ENCODE measurements at places on chromosomes 3 and 15.
A peak's percentile ranks its signal among the peaks of the same experiment; 100 is the strongest.

GRCh38 chr3:13594991-13595421 lies 46.1 kb downstream of the FBLN2 start:
- DNase-seq, result no peak

DNA sequence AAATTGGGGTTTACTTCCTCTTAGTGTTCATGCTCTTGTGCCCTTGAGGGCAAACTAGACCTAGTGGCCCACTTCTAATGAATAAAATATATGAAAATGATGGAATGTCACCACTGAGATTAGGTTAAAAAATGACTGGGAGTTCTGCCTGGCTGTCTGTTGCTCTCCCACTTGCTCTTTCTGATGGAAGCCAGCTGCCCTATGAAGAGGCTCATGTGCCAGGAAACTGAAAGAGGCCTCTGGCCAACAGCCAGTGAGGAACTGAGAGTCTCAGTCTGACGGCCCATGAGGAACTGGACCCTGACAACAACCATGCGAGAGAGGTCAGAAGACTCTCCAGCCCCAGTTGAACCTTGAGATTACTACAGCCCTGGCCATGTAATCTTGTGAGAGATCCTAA lies 107.1 kb upstream of the FHIT start:
- DNase-seq, result no peak

DNA sequence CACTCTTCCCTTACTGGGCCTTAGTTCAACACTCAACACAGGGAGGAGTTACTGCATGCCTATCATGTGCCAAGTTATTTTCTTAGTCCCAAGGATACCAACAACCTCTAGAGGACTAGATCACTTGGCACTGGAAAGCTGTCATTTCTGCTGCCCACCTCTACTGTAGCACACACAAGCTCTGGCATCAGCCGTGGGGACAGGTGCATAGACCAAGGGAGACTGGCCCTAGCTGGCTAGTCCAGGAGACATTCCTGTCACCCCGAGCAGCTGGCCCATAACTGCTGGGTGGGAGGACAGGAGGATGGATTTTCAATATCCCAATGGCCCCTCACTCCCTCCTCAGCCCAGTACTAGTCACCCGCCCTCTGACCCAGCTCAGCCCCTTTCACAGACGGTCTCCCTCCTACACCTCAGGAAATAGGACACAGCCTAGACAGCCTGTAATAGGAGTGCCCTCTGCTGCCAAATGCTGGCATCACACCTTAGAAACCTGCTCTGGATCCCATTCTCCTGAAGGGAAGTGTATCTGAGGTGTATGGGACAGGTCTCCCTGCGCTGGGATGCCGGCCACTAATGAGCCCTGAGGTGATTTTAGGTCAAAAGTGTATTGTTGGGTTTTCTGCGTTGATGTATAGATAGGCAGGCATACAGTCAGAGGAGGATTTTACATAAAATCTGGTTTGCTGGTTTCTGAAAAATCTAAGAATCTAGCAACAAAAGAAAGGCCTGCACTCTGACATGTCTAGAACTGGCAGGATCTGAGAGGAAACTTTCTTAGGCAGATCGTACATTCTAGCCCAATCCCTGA lies 3.4 kb upstream of the DZIP1L start:
- DNase-seq, result peak; percentile 46

GRCh38 chr3:195761567-195762248 lies 40.9 kb downstream of the MUC20 start:
- DNase-seq, result no peak

DNA sequence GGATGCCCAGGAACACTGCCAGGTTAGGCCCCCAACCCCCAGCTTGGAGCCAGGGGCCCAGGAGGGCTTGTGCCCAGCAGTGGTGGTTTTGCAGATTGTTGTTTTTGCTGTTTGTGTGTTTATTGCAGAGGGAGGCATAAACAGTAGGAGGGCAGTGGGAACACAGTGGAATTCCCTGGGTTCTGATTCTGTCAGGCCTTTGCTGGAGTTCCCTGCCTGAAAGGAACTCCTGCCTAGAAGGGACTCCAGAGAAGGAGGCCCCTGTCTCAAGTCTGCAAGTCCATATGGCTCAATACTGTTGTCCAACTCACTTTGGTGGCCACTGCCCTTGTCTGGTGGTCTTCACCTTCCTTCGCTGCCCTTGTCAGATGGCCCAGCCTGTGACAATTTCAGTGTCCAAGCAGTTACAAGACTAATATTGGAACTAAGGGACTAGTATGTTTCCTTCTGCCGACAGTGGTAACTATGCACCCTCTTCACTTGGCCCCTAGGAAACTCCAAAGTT lies 47.4 kb upstream of the RAB6B start:
- DNase-seq, result no peak

- no peak for DNase-seq
Measured at GRCh38 chr3:100073714-100074307, 40.5 kb downstream of the FILIP1L start.

GRCh38 chr15:91122296-91122695 lies 22.2 kb downstream of the SV2B start:
- no peak for DNase-seq

- DNase-seq, result no peak
Measured at GRCh38 chr3:99903869-99904268, 86.2 kb downstream of the CMSS1 start.

- DNase-seq, result no peak
Measured at GRCh38 chr3:169675091-169675490, 11.6 kb upstream of the MECOM start.

GRCh38 chr3:81249540-81250029 lies 511.9 kb downstream of the GBE1 start:
- no peak for DNase-seq

GRCh38 chr3:187039723-187040414 lies 99.4 kb downstream of the RPL39L start:
- no peak for DNase-seq

GRCh38 chr3:149003653-149004305 lies 12.4 kb downstream of the GYG1 start:
- peak; percentile 8 for DNase-seq

DNA sequence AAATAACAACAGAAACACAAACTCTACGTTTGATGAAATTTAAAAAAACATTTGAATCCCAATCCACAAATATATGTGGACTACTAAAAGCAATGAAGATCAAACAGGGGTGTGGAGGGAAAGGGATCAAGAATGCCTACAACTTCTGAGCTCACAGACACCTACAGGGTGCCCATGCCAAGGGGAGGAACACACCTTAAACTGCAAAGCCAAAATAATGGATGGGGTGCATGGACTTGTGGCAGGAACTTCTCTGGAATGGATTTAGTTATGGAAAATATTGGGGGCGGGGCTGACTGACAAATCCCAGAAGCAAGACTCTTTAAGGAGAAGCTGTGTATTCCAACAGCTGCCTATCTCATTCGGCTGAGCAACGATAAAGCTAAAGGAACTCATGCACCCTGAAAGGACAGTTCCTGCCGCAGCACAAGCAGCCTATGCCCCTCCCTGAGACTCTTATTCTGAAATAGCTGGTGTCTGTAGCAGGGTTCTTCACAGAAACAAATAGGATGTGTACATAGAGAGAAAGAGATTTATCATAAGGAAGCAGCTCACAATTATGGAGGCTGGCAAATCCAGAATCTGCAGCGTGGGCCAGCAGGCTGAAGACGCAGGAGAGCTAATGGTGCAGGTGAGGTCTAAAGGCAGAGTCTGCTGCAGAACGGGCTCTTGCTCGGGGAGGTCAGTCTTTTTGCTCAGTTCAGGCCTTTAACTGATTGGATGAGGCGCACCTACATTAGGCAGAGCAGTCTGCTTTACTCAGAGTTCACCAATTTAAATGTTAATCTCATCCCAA lies 24.5 kb upstream of the PLA2G4D start:
- no peak for DNase-seq

GRCh38 chr15:52765785-52766184 lies 24.4 kb downstream of the ONECUT1 start:
- DNase-seq, result no peak

DNA sequence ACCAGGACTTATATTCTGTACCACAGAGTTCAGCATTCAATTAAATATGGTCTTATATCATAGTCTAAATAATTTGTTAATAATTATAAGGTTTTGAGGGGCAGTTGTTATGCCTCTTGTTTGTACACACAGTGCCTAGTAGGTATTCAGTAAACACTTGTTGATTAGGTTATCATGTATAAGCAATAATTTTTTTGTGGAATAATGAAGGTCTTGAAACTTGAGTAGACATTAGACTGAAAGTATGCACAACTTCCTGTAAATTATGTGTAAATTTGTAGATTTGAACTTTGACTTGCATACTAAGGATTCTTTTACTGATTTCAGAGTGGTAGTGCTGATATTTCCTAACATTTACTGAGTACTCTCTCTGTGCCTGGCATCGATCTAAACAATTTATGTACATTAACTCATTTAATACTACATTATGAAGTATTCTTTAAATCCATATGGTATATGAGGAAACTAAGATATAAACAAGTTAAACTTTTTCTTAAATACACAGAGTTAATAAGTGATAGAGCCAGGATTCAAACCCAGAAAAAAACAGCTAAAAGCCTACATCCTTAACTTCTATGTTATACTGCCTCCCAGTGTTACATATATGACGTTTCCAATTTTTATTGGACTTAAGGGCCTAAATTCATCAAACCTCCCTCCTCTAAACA lies 65.1 kb downstream of the GLCE start:
- DNase-seq, result no peak

DNA sequence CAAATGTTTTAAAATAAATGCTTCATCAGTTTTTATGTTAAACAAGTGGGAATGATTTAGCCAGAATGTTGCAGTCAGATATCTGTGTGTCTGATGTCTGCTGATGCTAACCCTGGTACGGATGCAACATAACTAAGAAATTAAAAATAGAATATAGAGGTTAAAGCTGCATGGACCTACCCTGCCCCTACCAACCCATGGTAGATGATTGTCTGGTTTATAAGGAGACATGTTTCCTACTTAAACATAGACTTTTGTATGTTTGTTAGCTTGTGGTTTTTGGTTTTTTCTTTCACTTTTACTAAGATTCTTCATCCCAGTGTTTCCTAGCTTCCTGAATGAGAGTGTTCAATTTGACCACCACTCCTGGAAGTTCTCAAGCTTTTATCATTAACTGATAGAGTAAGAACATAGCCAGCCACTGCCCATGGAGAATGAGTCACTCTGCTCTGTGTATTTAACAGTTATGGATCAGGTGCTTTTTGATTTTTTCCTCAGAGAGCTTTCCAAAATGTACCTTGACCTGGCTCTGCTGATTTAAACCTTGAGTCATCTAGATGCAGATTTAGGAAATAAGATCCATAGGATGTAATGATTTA lies 70.7 kb upstream of the VEPH1 start:
- DNase-seq, result no peak

GRCh38 chr3:148828136-148828690 lies 602 bp downstream of the CPB1 start:
- no peak for DNase-seq

DNA sequence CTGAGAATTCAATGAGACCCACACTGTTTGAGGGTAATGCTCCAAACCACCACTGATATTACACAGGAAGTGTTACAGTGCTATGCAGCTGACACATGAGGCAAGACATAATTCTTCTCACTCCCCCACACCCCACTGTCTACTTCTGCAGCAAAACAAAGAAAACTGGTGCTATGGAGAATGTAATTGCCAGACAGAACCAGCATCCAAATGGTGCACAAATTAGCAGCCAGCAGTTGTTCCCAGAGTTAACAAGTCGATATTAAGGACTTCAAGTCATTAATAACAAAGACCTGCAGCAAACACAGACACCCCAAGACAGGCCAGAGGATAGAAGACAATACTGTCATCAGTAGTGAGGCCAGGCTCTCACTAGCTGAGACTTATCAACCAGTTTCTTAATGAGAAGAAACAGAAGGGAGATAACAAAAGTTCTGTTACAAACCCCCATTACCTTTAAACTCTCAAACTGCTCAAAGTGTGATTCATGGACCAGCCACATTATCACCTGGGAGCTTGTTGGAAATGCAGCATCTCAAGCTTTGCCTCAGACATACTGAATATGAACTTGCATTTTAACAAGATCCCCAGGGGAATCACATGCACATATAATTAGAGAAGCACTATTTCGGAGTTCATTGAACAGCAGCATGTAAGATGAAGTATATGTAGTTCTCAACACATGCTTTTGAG lies 58.7 kb upstream of the FNDC3B start:
- DNase-seq, result no peak

- DNase-seq, result no peak
Measured at GRCh38 chr15:25905140-25905539, 42.0 kb upstream of the ATP10A start.

- DNase-seq, result no peak
Measured at GRCh38 chr3:100354850-100355249, 20.3 kb downstream of the NIT2 start.

GRCh38 chr3:43180027-43180426 lies 74.1 kb upstream of the POMGNT2 start:
- no peak for DNase-seq

DNA sequence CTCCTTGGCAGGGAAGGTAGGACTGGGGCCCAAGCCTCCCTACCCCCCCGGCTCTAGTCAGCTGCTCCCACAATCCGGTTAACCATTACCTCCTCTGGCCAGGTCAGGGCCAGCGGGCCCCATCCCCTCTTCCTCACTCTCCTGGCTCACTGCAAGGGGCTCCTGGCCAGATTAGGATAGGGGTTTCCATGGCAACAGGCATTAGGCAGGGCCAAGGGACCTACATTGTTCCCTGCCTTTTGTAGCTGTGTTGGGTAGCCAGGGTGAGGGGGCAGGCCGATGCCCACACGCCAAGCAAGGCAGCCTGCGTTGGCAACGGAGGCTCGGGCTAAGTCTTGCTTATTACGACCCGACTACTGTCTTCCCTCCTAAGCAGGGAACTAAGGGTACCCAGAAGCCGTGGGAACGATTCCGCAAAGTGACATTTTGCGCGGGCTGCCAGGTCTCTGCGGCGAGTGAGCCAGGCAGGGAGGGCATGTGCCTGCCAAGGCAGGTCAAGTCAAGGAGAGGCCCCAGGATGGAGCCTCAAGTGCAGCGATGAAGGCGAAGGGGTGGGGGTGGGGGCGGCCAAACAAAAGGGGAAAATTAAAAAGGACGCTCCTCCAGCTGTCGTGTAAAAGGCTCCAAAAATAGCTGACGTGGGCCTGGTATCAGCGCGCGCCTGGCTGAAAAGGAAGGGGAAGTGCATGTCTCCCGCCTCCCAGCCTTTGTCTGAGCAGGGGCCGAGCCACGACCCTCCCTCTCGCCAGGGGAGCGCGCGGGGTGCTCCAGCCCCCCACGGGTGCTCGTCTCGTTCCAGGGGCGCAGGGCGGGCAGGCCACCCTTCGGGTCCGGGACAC lies 919 bp downstream of the IDH2 start:
- peak; percentile 36 for DNase-seq
